CD4-positive, alpha-beta T cell treated with Interleukin-6 at 100 ng/mL for 8 hours (primary cell): ENCODE measurements at places on chromosomes 13 and 19.

DNA sequence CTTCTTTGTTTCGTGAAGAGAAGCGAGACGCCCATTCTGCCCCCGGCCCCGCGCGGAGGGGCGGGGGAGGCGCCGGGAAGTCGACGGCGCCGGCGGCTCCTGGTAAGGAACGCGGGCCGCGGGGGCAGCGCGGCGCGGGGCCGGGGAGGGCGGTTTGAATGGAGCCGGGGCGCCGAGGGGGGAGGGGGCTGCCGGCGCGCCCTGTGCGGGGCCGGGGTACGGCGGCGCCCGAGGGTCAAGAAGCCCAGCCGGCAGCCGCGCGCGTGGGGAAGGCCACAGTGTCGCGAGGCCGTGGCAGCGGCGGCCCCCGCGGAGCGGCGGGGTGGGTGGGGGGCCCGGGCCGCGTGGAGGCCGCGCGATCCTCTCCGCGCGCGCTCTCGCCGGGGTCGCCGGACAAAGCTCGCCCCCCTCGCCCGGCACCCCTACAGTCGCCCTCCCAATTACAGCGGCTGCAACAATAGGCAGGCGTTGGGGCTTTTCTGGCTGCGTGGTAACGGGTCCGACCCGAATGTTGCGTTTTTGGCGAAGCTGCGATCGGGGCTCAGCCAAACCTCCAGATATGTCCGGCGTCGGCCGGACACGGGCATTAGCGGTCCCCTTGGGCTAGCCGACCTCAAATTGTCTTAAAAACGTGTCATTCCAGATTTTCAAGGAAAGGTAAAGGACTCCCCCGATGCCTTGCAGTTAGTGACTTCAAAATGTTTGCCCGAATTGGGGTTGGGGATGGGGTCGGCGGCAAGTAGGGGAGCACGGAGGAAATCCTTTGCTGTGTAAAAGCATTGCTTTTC lies 437 bp downstream of the SMARCA4 start:
- no peak for DNase-seq

DNA sequence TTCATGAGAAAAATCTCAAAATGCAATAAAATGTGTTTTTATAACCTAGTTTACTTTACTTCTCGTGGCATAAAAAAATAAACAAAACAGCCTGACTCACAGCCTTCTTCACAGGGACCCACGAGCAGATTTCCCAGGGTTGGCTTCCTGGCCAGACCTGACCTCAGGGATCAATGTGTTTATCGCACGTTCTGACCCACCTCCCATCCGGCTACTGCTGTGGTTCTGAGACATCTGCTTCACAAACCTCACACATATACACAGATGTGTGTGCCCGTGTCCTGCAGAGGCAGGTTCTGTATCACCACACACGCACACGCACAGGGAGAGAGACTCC lies 118.3 kb downstream of the COL4A2 start:
- DNase-seq, result no peak

DNA sequence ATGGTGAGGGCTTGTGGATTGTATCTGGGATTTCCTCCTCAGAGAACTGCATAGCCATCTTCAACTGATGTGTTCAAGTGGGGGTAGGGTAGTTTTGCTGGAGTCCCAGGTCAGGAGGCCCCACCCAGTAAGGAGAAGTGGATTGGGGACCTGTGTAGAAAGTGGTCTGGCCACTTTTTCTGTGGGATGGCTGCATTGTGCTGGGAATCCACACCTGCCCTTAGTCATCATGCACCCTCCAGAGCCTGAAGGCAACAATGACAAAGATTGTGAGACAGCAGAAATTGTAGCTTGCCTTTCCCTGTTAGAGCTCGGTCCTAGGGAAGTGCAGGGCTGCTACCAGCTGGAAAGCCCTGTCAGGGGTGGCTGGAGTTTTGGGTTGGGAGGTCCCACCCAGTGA lies 255.4 kb downstream of the NDFIP2 start:
- DNase-seq, result no peak

GRCh38 chr13:23950736-23951510 lies 53.6 kb upstream of the C1QTNF9B start:
- no peak for DNase-seq

GRCh38 chr13:91399189-91400062 lies 1.0 kb downstream of the GPC5 start:
- DNase-seq, result no peak

GRCh38 chr13:95505265-95505664 lies 47.3 kb upstream of the CLDN10 start:
- DNase-seq, result no peak

GRCh38 chr19:18218600-18218999 lies 7.6 kb downstream of the PDE4C start:
- no peak for DNase-seq

- DNase-seq, result no peak
These were observed 194.7 kb downstream of the B3GLCT start for GRCh38 chr13:31394506-31394905.

GRCh38 chr19:55273978-55274707 lies 5.8 kb downstream of the HSPBP1 start:
- no peak for DNase-seq

DNA sequence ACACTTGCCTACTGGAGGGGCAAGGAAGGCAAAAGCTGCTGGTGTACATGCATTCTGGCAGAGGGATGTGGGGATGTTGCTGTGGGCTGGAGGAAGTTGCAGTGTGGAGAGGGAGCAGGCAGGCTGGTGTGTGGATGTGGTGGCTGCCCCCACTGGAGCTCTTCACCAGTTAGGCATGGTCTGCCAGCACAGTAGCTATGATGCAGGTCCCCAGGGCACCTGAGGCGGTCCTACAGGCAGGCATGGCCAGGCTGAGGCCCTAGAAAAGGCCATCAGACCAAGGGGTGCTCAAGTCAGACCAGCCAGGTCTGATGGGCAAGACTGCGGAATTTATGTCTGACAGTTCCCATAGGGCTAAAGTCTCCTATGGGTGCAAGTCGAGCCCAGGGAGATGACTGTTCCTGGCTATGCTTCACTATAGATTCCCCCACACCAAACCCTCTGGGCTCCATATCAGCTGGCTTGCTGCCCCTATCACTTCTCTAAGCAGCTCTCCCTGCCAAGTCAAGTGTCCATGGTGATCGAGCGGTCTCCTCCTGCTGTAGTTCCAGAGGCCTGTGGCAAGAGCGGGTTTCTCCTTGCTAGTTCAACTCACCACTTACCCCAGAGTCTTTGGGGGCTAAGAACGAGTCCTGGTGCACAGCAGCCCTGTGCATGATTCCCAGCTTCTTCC lies 473.1 kb downstream of the TDRD3 start:
- DNase-seq, result no peak

DNA sequence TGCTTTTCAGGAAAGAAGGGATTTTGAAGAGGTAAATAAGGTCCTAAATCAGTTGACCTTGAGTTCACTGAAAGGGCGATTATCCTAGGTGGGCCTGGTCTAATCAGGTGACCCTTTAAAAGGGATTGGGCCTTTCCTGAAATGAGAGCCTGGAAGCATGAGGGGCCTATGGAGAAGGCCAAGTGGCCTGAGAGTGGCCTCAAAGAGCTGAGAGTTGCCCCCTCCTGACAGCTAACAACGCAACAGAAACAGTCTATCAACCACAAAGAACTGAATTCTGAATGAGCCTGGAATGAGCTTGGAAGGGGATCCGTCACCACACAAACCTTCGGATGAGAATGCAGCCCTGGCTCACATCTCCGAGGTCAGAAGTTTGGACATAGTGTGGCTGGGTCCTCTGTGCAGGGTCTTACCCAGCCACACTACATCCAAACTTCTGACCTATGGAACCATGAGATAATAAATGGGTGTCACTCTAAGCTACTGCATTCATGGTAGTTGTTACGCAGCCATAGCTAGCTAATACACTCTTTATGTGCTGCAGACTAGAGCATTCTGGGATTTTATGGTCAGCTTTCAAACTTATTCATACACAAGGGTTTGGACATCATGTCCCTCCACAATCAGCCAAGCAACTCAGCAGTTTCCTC lies 72.0 kb downstream of the GNG7 start:
- no peak for DNase-seq

GRCh38 chr19:33558856-33559255 lies 37.3 kb upstream of the PEPD start:
- no peak for DNase-seq

- no peak for DNase-seq
These were observed 38.4 kb downstream of the BRD4 start for GRCh38 chr19:15293781-15294491.

- DNase-seq, result no peak
These were observed 10.6 kb downstream of the DCAF15 start for GRCh38 chr19:13962699-13963602.

- DNase-seq, result no peak
These were observed 6.4 kb downstream of the LRCH1 start for GRCh38 chr13:46559272-46559805.

DNA sequence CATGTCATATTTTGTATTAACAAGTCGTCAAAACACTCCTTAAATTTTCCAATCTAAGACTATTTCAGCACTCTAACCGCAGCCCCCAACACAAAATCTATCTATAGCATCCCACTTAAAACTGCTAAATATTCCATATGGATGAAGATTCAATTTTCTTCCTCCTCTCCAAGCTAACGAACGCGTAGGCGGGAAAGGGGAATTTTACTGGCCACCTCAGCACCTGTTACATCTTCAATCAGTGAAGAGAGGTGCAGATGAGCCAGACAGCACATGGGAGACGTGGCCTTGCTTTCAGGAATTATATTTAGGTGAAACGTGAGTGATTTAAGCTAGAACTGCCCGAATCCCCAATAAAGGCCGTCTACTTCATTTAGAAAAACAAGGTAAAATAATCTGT lies 1.1 kb downstream of the RBM26 start:
- DNase-seq, result no peak

DNA sequence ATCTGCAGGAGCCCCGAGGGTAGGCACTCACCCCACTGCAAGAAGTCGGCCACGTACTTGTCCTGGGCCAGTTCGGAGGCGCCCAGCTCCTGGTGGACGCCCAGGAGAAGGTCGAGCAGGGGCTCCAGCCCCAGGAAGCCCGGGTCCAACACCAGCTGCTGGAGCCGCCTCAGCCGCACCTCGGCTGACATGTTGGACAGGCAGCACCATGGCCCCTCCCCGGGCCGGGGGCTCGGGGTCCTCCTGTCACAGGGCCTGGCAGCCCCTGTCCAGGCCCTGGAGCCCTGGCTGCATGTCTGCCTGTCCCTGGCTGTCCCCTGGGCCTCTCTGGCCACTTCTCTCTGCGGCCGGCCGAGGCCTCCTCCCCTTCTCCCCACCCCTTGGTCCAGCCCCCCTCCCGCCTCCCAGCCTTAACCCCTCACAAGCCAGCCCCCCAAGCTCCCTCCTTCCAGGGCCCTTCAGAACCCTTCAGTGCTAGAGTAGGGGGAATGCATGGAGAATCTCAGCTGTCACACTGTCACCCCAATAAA lies at the start of gene DMPK:
Gene DMPK, minus strand, starts transcription at position 329 of the 530 bp plus-strand sequence. Its CDS starts 138 bp downstream, at position 191.
- DNase-seq, result no peak

- no peak for DNase-seq
These were observed 31.6 kb downstream of the THSD1 start for GRCh38 chr13:52374389-52374788.

- no peak for DNase-seq
These were observed 512.0 kb upstream of the PCDH20 start for GRCh38 chr13:61927648-61928047.

DNA sequence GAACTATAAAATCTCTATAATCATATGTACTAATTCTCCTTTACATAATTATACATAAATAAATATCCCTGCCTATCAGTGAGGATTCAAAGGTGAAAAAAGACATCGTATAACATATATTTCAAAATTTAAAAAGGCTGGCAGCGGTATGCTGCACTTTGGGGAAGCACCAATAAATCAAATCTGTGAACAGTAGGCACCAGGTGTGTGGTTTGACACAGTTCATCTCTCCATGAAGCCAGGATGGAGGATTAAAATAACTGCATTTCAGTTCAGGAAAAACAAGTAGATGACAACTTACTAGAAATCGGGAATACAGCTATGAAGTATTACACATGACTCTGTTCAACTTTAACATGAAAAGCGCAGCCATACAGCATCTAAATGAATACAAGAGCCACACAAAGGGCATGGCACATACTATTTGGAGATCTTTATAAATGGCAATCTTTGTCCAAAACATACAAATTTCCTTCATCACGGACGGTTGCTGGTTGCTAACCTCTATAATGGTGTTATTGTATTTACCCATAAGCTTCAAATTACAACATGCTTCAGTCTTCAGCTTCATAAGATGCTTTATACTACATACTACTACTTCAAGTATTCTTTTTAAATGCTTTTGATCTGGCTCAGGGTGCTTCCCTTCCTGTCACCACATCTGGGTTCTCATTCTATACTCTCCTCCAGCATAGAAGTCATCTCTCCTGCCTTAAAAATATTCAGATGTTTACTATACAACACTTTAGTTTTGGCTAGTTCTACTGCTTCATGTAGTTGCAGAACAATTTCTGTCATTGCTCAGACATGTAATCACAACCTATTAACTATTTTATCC lies 128.7 kb downstream of the KLF12 start:
- DNase-seq, result no peak

GRCh38 chr13:79915114-79915811 lies 425.7 kb downstream of the SPRY2 start:
- DNase-seq, result no peak
